CD4-positive, alpha-beta T cell treated with Interleukin-2 at 100 ng/mL for 4 hours (primary cell): ENCODE measurements at places on chromosomes 5 and 9.

- DNase-seq, result no peak
These were observed 129.4 kb upstream of the GPR151 start for GRCh38 chr5:146645342-146645741.

GRCh38 chr9:18228101-18228500 is 245.9 kb upstream of the ADAMTSL1 start:
- no peak for DNase-seq

- DNase-seq, result no peak
These were observed 9.8 kb upstream of the PURA start for GRCh38 chr5:140104100-140104499.

- no peak for DNase-seq
These were observed 72.3 kb upstream of the NIPAL4 start for GRCh38 chr5:157387683-157388093.

GRCh38 chr5:99795031-99795430 is 740.1 kb upstream of the FAM174A start:
- DNase-seq, result no peak

DNA sequence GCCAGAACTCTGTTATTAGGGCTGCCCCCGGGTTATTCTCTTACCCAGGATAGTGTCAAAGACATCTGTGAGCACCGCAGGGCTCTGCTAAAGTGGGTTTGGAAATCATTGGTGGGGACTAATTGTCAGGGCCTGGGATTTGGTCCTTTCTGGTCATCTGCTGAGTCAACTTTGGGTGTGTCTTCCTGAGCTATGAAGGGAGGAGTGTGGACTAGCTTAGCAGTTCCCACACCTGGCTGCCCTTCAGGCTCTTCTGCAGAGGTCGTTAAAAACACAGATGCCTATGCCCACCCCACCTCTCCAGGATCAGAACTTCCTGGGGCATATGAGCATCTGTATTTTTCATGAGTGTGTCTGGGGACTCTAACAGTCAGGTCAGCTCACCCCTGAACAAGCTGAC is 352.2 kb downstream of the SLIT3 start:
- no peak for DNase-seq

- DNase-seq, result no peak
These were observed 408.2 kb upstream of the PTGER4 start for GRCh38 chr5:40271476-40271875.

DNA sequence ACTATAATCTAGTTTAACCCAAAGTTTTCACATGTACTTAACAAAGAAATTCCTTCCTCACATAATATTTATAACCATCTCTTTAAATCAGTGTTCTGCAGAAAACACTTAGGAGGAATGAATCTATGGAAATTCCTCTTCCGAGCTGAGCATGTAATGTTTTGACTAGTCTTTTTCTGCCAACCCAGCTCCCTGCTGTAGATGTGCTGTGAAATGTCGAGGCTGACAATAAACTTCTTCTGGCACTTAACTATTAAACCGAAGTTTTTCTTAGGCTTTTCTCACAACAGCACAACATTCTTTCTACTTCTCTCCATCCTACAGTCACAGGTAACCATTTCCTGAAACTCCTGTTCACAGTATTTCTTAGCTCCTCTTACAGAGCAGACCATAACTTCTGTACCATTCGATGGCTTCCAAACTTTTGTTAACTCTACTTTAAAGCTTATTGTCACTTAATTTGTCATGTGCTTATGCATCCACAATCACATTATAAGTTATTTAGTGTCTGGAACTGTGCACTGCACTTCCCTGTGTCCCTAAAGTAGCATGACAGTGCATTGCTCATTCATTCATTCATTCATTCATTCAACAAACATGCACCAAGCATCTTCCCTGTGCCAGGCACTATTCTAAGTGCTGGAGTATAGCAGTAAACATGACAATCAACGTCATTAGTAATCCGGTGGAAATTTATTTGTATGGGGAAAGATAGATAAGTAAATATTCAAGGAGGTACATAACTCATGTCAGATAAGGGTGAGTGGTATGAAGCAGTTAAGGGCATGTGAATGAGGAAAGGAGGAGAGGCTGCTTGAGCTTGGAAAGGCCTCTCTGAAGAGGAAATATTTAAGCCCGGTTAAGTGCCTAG is 54.6 kb downstream of the TSSK1B start:
- no peak for DNase-seq

DNA sequence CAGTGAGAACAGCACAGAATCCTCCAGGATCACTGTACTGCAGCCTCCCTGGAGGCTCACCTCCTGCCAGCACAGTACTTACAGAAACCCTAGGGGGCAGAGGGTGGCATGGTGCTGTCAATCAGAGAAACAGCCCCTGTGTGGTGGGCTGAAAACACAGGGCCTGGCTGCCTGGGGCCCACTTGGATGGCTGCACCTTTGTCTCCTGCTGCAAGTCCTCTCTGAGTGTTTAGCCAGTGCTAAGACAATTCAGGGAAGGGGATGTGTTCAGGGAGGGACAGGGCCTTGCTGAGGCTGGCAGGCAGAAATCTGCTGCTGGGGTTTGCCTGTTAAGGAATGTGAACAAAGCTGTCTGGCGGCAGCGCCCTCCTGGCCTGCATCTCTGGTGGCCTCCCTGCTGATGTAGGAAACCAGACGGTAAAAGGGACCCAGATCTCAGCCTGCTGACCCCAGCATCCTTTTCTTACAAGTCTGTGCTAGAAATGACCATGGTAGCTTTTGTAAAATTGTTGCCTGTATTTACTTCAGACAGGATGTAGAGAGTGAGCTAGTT is 39.5 kb downstream of the PRRC2B start:
- DNase-seq, result no peak
